ENCODE measurements at places on chromosomes 5 and 9. TPM values are rescaled to one million over a fixed set of nuclear protein-coding genes. Genes with fewer than 3 reads are reported as not detected.

The AQP7 gene
- not detected for total RNA-seq

The SPATA31C1 gene
- not detected for total RNA-seq

The SYK gene
- not detected for total RNA-seq

The STPG3 gene
- total RNA-seq, result not detected

The OR13C5 gene
- total RNA-seq, result not detected

The NSG2 gene
- total RNA-seq, result 0.05 TPM

The TMEM174 gene
- not detected for total RNA-seq

The IFNA1 gene
- total RNA-seq, result not detected

The ANKRD20A1 gene
- total RNA-seq, result 1.7 TPM

The SLC6A19 gene
- total RNA-seq, result not detected

The EGFLAM gene
- total RNA-seq, result 0.09 TPM

The IL9 gene
- not detected for total RNA-seq

The SAXO1 gene
- total RNA-seq, result not detected

The FOXD4L5 gene
- not detected for total RNA-seq

The IGFBPL1 gene
- 0.17 TPM for total RNA-seq

The IFNA13 gene
- total RNA-seq, result not detected

The VLDLR gene
- total RNA-seq, result 11.1 TPM

The CD74 gene
- total RNA-seq, result 4.8 TPM

The VAV2 gene
- 22.7 TPM for total RNA-seq

Data from dermis blood vessel endothelial cell (primary cell).